T-helper 17 cell (primary cell): ENCODE measurements at places on chromosomes 2 and 18. TPM values are rescaled to one million over a fixed set of nuclear protein-coding genes. Genes with fewer than 3 reads are reported as not detected.

SPAST gene
- 16.8 TPM for total RNA-seq

SLC5A7 gene
- total RNA-seq = not detected

TMEM198 gene
- total RNA-seq = 0.77 TPM

- H3K4me1 ChIP-seq = peaks cover 29% of the 10 kb centered on the region
- no peaks in the 10 kb centered on the region for H3K27me3 ChIP-seq
- peak overlapping the region; percentile 98 for H3K27ac ChIP-seq
- peak; percentile 35 for DNase-seq
- H3K4me3 ChIP-seq = peak overlapping the region; percentile 96
- peaks cover 6% of the 10 kb centered on the region for H3K36me3 ChIP-seq
These were observed 883 bp downstream of the SMCHD1 start for GRCh38 chr18:2656237-2656980.

DNA sequence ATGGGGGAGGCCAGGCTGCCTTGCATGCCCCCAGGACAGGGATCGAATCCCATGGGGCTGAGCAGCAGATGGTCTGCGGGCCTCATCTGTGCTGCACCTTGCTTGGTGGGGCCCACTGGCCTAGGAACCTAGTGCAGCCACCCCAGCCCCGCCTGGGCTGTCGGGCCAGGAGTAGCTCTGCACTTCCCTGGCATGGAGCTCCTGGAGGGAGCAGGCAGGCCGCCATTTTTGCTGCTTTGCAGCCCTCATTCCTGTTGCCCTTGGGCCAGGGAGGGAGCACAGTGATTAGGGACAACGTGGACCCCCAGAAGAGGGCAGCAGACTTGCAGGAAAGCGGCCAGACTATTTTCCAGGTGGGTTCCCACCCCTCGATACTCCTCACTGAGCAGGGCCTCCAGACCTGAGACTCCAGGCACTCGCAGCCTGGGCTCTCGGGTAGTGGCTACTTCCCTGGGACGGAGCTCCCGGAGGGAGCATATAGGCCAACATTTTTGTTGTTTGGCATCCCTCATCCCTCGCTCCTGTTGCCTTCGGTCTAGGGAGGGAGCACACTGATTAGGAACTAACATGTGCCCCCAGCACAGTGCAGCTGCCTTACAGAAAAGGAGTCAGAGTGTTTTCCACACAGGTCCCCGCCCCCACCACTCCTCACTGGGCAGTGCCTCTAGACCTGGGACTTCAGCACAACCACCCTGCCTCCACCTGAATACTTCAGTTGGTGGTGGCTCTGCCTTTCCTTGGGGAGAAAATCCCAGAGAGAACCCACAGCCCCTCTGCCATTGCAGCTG is 99.5 kb downstream of the MAIP1 start:
- peaks cover 2% of the 10 kb centered on the region for H3K36me3 ChIP-seq
- DNase-seq = no peak
- H3K4me1 ChIP-seq = peaks cover 2% of the 10 kb centered on the region
- H3K4me3 ChIP-seq = no peak overlapping the region
- H3K27me3 ChIP-seq = peaks cover 25% of the 10 kb centered on the region
